ENCODE measurements at places on chromosomes 12 and 14. TPM values are rescaled to one million over a fixed set of nuclear protein-coding genes. Genes with fewer than 3 reads are reported as not detected.

Gene BICD1
- 36.7 TPM for total RNA-seq

Gene CLEC2B
- total RNA-seq: 11.8 TPM

Gene KRT76
- not detected for total RNA-seq

Gene TRHDE
- total RNA-seq: 18.6 TPM

Gene FAM222A
- 3.7 TPM for total RNA-seq

Gene VCPKMT
- 8.3 TPM for total RNA-seq

Gene CDKN3
- total RNA-seq: 1.2 TPM

Gene CAPS2
- total RNA-seq: 14.1 TPM

Gene MYF5
- not detected for total RNA-seq

- no peak for DNase-seq
Measured at GRCh38 chr12:114926341-114926740, 242.4 kb upstream of the TBX3 start.

GRCh38 chr12:72509891-72510290, 237.7 kb downstream of the TRHDE start:
- DNase-seq: no peak

- DNase-seq: no peak
Measured at GRCh38 chr12:71085575-71085974, 72.2 kb downstream of the TSPAN8 start.

- no peak for DNase-seq
Measured at GRCh38 chr12:19200261-19200660, 70.7 kb downstream of the PLEKHA5 start.

DNA sequence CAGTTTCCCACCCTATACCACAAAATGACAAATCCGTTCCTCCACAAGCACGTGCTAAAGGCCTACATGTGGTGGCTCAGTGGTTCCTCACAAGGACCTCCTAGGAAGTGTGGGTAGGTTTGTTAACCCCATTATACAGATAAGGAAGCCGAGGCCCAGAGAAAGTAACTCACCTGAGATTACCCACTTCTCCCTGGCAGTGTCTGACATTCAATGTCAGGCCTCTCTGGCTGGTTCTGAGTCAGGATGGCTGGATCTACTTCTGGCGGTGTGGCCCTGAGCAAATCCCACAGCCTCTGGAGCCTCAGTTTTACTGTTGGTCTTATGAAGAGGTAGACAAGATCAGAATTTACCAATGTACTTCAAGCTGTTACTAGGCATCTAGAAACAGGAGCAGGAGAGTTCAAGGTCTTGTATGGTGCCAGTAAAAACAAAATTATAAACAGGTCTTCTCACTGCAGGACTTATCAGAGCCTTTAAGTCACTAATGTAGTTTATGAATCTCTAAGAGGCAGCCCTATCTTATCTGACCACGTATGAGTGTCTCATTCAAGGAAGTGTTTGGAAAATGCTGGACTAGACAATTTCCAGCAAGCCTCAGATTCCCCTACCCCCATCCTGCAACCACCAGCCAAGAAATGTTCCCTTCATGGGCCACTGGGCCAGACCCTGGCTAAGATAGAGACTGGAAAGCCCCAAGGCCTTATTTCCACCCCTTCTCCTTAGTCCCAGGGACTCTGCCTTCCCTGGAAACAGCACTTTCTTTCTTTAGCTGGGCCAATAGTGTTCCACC, 4.2 kb downstream of the HSPB8 start:
- no peak for DNase-seq

GRCh38 chr14:67411820-67412421, at the start of gene PLEK2:
Gene PLEK2 (minus strand): TSS chr14:67412165. CDS start chr14:67412059, 106 bp downstream.
- peak; percentile 92 for DNase-seq

DNA sequence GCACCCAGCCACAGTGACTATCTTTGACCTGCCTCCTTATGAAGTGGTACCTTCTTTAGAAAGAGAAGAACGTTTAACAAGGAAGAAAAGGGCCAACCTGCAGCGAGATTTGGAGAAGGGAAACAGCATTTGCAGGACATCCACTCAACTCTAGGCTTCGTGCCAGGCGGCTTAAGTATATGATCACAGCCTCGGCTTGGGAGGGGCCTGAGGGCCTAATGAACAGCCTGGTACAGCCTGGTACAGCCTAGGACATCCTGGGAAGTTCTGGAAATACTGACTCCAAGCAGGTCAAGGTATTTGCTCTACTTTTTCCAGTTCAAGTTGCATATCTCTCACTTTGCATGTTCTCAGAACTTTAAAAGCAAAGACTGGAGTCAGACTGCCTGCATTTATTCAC, 16.1 kb downstream of the HCAR2 start:
- no peak for DNase-seq

- DNase-seq: no peak
Measured at GRCh38 chr12:62950317-62950716, 15.4 kb upstream of the PPM1H start.

DNA sequence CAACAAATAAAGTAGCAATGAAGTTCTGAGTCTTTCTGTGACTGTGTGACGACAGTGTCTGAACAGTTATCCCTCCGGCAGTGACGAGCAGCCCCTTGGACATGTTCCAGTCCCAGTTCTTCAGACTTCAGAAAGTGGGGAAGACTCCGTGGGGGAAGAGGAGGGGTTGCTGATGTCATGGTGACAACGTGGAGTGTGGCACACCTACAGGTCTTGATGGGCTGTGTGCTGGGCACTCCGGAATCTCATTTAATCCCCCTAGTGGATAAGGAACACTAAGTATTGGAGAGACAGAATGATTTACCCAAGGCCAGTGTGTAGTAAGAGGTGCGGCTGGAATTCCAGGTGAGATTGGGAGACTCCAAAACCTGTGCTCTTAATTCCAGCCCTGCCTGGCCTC, 280.2 kb downstream of the CACNA1C start:
- DNase-seq: no peak

GRCh38 chr12:120759591-120760348, 34.1 kb downstream of the ACADS start:
- peak; percentile 54 for DNase-seq

DNA sequence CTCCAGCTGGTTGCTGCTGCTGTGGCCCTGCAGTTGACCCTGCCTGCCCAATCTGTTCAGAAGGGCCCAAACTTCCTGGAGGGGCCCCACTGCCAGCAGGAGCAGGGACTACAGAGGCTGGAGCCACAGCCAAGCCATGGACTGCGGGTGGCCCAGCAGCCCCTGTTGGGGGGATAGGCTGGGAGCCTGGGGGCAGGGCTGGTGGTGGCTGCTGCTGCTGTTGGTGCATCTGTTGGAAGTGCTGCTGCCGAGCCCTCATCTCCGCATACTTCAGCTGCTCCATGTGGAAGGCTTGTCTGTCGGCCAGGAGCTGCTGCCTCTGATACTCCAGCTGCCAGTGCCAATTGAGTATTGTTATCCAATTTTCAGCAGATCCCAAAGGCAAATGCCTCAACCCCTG, 7.2 kb downstream of the MYL6 start:
- DNase-seq: no peak

- DNase-seq: no peak
Measured at GRCh38 chr12:107411792-107412535, 273.6 kb upstream of the PWP1 start.

GRCh38 chr14:87325741-87326140, 667.2 kb downstream of the GALC start:
- no peak for DNase-seq

- DNase-seq: peak; percentile 73
Measured at GRCh38 chr12:116818341-116818856, 62.8 kb downstream of the HRK start.

DNA sequence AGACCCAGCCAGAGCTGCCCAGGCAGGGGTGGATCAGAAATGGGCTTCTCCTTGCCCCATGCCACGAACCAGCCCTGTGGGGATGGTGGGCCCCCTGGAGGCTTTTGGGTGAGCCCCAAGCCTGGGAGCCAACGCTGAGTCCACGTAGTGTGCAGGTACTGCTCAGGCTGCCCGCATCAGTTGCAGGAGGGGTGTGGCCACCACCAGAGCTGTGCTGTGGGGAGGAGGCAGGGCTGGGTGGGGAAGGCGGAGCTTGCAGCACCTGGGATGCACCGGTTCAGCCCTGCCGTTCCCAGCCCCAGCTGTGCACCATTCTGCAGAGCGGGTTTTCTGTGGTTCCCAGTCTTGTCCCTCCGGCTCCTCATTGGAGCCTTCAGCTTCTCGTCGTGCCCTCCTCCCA, 36.3 kb downstream of the IL31 start:
- DNase-seq: peak; percentile 71

- DNase-seq: no peak
Measured at GRCh38 chr12:79451365-79451764, 239.4 kb downstream of the PAWR start.

GRCh38 chr12:7656121-7656520, 9.6 kb downstream of the APOBEC1 start:
- no peak for DNase-seq

DNA sequence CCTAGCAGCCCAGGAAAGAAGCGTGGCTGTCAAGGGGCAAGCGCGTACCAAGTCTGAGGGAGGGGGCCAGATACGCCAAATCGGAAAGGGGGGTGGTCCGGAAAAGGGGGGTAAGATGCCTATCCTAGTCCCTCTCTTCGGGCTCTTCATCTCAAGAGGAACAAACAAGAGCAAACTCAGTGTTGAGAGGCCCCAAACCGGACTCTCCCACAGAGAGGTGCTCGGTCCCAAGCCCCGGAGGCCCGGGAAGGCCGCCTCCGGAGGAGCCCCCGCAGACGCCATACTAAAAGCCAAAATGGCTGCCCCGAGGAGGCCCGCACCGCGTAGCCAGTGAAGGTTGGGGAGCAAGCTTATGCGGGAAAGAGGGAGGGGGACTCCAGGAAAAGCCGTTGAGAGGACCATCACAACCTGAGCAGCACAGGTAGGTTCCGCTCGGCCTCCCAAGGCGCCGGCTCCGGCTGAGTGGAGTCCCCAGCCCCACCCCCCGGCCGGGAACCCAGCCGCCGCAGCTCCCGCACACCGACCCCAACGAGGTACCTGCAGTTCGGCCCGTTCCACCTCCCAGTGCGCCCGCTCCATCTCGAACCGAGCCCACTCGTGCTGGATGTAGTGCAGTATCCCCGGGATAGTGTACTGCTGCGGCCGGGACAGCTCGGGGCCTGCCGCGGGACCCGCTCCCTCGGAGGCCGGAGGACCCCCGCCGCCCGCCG, at the start of gene AP4S1:
Gene AP4S1 (plus strand): TSS at position 283 of the 710 bp plus-strand sequence. CDS start 40,548 bp downstream, outside the sequence.
- DNase-seq: peak; percentile 67

GRCh38 chr12:32918890-32919801, 22.6 kb upstream of the PKP2 start:
- peak; percentile 75 for DNase-seq

DNA sequence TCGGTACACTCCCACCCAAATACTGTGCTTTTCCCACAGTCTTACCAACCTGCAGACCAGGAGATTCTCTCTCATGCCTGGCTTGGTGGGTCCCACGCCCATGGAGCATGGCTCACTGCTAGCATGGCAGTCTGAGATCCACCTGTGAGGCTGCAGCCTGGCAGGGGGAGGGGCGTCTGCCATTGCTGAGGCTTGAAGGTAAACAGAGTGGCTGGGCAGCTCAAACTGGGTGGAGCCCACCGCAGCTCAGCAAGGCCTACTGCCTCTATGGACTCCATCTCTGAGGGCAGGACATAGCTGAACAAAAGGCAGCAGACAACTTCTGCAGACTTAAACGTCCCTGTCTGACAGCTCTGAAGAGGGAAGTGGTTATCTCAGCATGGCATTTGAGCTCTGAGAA, 93.2 kb downstream of the FOXA1 start:
- DNase-seq: no peak

- peak; percentile 61 for DNase-seq
Measured at GRCh38 chr12:75908961-75909605, 122.5 kb downstream of the PHLDA1 start.

GRCh38 chr12:51421266-51421884, 3.3 kb upstream of the SLC4A8 start:
- peak; percentile 88 for DNase-seq

DNA sequence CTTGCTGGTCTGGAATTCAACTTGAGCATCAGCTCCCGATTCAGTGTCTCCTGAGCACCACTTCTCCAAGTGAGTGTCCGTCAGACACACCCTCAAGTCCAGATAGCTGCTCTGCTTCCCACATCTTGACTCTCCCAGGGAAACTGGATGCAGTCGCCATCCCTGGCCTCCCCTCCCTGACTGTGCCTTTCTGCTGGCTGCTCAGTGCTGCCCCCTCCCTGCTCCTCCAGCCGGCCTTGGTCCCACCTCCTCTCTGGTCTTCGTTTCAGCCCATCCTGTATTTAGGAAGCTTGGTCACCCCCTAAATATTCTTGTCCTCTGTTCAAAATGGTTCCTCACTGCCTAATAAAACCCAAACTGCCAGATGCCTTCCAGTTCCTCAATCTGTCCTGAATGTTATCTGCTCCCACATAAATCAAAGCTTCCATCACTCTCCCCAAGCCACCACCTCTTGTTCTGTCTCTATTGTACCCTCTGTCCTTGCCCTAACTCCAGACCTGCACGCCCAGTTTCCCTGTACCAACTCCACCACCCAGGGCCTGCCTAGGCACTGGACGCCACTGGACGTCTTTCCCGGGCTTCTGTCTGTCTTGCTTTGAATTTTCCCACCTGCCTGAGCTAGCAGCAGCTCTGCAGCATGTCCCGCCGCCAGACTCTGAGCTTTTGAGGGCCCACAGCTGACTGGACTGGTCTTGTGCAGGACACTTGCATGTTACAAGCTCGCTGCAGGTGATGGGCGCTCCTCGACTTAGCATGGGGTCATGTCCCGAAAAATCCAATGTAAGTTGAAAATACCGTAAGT, 33.8 kb downstream of the CCDC92 start:
- no peak for DNase-seq

GRCh38 chr12:14770496-14771461, 32.5 kb downstream of the WBP11 start:
- peak; percentile 96 for DNase-seq

DNA sequence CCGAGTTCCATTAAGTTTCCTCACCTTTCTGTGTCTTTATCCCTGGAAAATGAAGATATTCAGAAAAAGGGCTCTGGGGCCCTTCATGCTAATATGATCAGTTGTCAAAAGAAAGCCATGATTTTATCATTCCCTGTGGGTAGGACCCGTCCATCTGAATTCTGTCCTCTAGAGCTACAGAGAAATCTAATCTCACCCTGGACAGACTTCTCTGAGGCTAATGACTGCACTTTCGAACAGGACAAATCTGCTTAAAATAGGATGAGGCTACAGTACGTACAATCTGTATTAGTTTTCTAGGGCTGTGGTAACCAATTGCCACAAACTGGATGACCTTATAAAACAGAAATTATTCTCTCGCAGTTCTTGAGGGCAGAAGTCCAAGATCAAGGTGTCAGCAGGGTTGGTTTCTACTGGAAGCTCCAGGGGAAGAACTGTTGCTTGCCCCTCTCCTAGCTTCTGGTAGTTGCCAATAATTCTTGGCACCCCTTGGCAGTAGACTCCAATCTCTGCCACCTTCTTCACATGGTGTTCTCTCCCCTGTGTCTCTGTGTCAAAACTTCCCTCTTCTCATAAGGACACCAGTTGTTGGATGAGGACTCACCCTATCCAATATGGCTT, 1.3 kb downstream of the AK7 start:
- DNase-seq: no peak

DNA sequence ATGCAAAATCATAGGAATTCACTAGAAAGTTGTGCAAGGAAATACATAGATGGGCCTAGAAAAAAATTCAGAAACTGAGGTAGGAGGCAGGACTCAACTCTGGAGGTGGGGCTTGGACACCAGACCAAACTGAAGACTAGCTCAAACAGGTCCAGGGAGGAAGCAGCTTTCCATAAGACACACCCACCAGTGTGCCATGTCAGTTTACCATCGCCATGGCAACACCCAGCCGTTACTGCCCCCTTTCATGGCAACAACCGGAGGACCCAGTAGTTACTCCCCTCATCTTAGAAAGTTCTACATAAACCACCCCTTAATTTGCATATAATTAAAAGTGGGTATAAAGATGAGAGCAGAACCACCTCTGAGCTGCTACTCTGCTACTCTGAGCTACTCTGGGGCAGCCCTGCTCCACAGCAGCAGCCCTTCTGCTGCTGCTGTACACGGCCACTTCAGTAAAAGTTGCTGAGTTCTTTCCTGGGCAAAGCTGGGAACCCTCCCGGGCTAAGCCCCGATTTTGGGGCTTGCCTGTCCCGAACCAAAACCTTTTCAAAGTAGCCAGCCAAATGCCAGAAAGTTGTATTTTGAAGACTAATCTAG, 30.8 kb upstream of the NINJ2 start:
- no peak for DNase-seq
